ENCODE measurements at places on chromosomes 2 and 18.
A peak's percentile ranks its signal among the peaks of the same experiment; 100 is the strongest.

DNA sequence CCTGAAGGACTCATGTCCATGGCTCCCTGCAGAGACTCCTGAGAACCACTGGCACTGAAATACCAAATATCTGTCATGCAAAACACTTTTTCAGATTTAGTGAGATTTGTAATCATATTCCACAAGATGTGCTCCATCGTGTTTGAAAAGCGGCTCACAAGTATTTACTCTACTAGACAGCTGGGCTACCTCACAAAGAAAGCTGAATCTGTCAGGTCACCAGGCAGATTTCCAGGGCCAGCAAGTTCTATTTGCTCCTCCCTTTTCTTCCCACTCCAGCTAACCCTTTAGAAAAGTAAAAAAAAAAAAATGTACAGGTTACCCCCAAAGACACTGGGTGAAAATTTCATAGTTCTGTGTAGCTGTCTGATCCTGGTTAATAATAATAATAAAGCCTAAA is 22.9 kb downstream of the WIPF1 start:
- DNase-seq = no peak

GRCh38 chr18:13261661-13262357 is 43.2 kb downstream of the LDLRAD4 start:
- no peak for DNase-seq

- no peak for DNase-seq
Observed at GRCh38 chr2:172239944-172240590, 137.4 kb upstream of the DLX2 start.

DNA sequence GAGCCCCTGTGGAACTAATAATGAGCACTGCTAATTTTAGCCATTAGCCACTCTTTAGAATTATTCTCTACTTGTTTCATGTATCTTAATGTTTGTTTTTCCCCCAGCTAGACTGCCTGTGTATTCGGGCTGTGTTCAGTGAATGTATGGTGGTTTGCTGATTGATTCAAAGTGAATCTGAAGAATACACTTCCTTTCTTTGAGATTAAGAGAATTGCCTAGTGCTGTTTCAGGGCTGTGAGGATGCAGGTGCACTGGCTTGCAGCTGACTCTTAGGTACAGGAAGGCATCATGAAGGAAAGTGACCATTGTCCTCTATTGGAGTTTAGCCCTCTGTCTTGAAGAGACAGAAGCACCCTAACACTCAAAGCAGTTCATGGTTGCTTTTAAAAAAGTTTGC is 138.7 kb downstream of the CERS6 start:
- DNase-seq = no peak

- DNase-seq = no peak
Observed at GRCh38 chr2:183408562-183408961, 284.3 kb downstream of the NUP35 start.

- no peak for DNase-seq
Observed at GRCh38 chr2:176592216-176592615, 323.0 kb downstream of the MTX2 start.

- no peak for DNase-seq
Observed at GRCh38 chr2:32647180-32647651, 19.4 kb downstream of the TTC27 start.

DNA sequence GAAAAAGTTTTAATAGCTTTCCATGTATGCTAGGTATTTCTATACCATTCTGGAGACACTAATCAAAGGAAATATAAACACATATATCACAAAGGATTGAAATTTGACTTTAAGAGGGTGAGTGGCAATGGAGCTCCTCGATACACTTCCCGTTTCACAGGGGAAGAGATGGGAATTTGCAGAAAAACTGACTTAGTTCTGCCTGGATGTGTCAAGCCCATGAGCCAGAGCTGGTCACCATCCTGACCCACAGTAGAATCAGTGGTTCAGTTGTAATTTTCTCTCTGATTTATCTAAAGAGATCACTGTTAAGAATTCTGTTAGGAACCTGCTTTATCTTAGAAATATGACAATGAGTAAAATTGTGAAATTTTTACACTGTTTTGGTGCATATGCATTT is 34.2 kb downstream of the PLCL1 start:
- no peak for DNase-seq

- DNase-seq = no peak
Observed at GRCh38 chr2:129554373-129554772, 425.1 kb upstream of the RAB6C start.

GRCh38 chr18:33717339-33717738 is 139.3 kb downstream of the ASXL3 start:
- no peak for DNase-seq

GRCh38 chr2:63488118-63488713 is 100.1 kb downstream of the WDPCP start:
- no peak for DNase-seq

GRCh38 chr18:10995550-10995949 is 153.8 kb downstream of the PIEZO2 start:
- DNase-seq = no peak

GRCh38 chr2:219495531-219496122 is 3.1 kb upstream of the GMPPA start:
- DNase-seq = peak; percentile 46

- DNase-seq = no peak
Observed at GRCh38 chr2:200668478-200668877, 82.7 kb downstream of the AOX1 start.

GRCh38 chr2:74526649-74527230 is 709 bp upstream of the DQX1 start:
- no peak for DNase-seq

GRCh38 chr2:236675051-236675450 is 105.4 kb downstream of the ACKR3 start:
- no peak for DNase-seq

DNA sequence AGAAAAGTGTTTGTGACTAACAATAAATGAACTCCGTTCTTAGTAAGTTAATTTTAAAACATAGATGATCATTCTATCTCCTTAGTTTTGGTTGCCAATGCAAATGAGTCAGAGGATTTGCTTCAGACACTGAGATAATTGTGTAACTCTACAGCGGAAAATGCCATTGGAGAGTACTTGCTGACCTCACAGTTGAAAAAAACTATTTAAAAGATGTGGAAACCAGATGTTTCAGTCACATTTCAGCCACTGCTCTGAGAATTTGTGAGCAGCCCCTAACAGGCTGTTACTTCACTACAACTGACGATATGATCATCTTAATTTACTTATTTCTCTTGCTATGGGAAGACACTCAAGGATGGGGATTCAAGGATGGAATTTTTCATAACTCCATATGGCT is at the start of gene TNFAIP6:
Gene TNFAIP6 (plus strand): TSS at position 234 of the 400 bp plus-strand sequence. CDS start 75 bp downstream, at position 309.
- DNase-seq = no peak

- no peak for DNase-seq
Observed at GRCh38 chr2:233416706-233417105, 62.4 kb downstream of the DGKD start.

DNA sequence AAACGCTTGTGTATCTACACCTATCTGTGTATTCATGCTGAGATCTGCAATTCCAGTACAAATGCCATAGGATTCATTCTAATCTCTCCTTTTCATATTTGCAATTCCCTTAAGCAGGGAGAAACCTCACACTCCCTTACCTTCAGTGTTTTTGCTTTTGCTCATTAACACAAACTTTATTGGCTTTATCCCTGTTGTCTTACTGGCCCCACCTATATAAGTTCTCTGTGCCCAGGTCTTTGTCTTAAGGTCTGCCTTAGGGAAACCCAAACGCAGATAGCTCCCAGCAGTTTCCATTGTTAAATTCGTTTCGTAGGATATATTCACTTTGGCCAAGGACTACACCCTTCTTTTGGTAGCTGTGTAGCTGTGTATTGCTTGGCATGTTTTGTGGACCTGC is 4.0 kb upstream of the SNORC start:
- no peak for DNase-seq

DNA sequence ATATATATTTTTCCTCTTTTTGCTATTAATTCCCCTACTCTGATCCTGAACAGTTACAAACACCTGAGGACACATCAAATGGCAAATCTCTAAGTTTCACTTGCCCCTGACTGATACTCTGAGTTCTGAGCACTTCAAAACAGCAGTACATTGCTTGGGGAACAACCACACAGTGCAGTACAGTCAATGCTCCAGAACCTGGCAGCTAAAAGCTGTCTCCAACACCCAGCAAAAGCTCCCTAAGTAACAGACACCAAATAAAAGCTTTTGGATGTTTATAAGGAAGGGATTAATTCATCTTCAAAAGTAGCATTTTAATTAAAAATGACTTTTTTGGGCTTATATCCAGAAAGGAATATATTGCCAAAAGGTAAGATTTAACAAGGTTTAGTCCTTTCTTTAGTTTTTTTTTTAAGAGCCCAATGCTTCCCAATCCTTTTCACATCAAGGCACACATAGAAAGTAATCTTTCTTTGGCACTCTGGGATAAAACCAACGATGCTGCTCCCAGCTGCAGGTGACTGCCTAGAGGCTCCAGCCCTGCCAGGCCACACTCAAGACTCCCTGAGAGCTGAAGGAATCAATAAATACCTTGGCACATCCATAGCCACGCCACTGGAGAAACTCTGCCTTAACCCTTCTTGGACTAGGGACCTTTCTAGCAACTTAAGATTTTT is 164.9 kb upstream of the ZFP36L2 start:
- no peak for DNase-seq

- DNase-seq = peak; percentile 94
Observed at GRCh38 chr2:20650877-20651730, at the start of gene HS1BP3. HS1BP3 (minus strand) TSS chr2:20651098; CDS start chr2:20651063, 35 bp downstream.

DNA sequence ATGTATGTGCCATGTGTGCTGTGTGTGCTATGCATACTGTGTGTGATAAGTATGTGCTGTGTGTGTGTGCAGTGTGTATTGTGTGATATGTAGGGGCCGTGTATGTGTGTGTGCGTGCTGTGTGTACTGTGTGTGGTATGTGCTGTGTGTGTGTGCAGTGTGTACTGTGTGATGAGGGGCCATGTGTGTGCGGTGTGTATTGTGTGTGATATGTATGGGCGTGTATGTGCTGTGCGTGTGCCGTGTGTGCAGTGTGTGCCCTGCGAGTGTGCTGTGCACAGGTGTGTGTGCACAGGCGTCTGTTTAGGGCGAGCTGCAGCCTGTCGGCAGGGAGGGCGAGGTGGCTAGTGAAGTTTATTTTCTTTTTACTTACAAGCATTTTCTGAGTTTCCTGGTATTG is 16.1 kb downstream of the SNORC start:
- peak; percentile 50 for DNase-seq

- DNase-seq = peak; percentile 56
Observed at GRCh38 chr2:161796192-161796591, 172.0 kb downstream of the SLC4A10 start.

DNA sequence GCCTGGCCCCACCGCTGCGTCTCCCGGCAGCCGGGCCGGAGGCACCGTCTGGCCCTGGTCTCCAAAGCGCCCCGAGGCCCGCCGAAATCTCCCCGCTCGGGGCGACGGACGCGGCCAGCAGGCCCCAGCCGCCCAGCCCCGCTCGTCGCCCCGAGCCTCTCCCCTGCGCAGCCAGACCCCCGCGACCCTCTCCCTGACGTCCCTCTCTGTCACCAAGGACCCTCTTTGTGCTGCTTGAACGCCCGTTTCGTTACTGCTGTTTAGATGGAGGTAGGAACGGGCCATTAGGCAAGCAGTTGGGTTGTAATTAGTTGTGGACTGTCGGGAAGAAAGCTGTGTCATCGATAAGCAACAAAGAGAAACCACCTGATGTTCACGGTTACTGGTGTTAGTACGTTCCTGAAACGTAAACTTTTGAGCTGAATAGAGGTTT is 686 bp downstream of the UBXN4 start:
- peak; percentile 90 for DNase-seq

- DNase-seq = no peak
Observed at GRCh38 chr2:203195331-203196036, 43.3 kb upstream of the CYP20A1 start.

DNA sequence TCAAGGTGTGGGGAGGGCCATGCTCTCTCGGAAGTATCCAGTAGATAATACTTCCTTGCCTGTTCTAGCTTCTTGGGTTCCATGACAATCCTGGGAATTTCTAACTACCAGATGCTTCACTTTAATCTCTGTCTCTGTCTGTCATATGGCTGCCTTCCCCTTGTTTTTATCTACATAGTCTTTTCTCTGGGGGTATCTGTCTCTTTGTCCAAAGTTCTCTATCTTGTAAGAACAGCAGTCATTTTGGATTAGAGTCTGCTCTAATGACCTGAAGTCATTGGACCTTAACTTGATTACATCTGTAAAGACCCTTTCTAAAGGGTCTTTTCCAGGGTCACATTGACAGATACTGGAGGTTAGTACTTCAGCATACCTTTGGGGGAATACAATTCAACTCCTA is 11.4 kb upstream of the EPB41L5 start:
- no peak for DNase-seq

DNA sequence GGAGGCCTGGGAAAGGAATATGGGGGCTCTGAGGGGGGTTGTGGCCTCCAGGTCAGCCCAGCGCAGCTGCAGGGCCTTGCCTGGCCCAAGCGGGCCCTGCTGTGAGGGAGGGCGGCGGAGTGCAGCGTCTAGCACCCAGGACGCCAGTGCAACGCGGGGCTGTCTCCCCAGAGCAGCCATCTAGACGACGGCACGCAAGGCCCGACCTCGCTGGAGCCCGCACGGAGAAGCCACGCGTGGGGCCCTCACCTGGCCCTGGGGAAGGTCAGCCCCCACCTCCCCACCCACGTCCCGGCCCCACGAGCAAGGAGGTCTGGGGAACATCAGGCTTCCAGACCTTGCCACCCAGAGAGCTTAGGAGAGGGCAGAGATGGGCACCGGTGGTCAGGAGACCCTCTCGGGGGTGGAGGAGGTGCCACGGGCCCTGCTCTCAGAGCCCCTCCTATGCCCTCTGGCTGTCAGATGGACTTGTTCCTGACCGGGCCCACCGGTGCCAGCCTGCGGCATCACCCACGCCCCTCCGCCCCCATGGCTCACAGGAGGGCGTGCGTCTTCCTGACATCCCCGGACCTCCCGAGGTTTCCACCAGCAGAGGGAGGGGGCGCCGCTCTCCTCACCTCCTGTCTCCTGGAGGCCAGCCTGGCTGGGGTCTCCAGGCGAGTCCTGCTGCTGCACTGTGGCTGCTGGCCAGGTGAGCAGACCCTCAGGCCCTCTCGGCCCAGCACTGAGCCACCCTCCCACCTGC is 17.0 kb downstream of the GPR35 start:
- DNase-seq = no peak

- DNase-seq = no peak
Observed at GRCh38 chr18:59867337-59868104, 32.3 kb upstream of the PMAIP1 start.

- no peak for DNase-seq
Observed at GRCh38 chr2:173048522-173048896, 27.1 kb upstream of the MAP3K20 start.

DNA sequence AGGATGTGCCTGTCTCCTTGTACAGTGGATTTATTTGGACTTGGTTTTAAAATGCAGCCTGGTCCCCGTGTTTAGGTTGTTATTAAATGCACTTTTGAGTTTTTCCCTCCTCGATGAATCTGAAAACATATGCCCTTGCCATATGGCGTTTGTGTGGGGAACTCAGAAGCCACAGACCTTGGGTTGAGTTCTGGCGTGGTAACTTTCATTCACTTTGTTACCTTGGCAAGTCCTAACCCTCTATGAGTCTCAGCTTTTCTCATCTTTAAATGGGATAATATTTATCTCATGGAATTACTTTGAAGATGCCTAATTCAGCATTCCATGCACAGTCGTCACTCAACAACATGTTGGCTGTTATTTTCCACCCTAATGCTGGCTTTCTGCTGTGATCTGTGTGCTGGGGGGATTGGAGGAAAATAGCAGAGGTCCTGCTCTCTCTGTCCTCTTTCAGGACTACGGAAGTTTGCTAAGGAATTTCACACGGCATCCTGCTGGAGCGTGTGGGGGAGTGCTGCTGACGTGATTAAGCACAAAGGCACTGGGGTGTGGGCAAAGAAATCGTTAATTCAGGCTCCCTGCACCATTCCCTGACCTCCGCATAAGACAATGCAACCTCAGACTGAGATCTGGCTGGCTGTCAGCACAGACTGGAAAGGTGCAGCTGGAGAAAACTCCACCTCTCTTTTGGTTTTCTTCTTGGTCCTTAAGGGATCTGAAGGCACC is 61.7 kb downstream of the LDLRAD4 start:
- DNase-seq = no peak
